Nephron progenitor cell (in vitro differentiated cells): ENCODE measurements at places on chromosomes 2 and 18.

- DNase-seq: no peak
- peaks cover 57% of the 10 kb centered on the region for H3K4me1 ChIP-seq
- H3K27me3 ChIP-seq: peaks cover 86% of the 10 kb centered on the region
- H3K27ac ChIP-seq: no peak overlapping the region
Observed at GRCh38 chr2:63046961-63047320, 3.7 kb upstream of the OTX1 start.

GRCh38 chr2:31243053-31243452, 9.1 kb downstream of the EHD3 start:
- H3K27me3 ChIP-seq: peaks cover 2% of the 10 kb centered on the region
- peaks cover 39% of the 10 kb centered on the region for H3K4me1 ChIP-seq
- DNase-seq: no peak
- H3K36me3 ChIP-seq: no peaks in the 10 kb centered on the region
- no peak overlapping the region for H3K27ac ChIP-seq

- no peak overlapping the region for H3K4me3 ChIP-seq
- no peaks in the 10 kb centered on the region for H3K4me1 ChIP-seq
- no peak overlapping the region for H3K27ac ChIP-seq
- DNase-seq: no peak
Observed at GRCh38 chr2:51629406-51629805, 597.5 kb upstream of the NRXN1 start.

- DNase-seq: no peak
- no peak overlapping the region for H3K4me3 ChIP-seq
- H3K27me3 ChIP-seq: peaks cover 5% of the 10 kb centered on the region
- H3K4me1 ChIP-seq: peaks cover 26% of the 10 kb centered on the region
- H3K36me3 ChIP-seq: peaks cover 45% of the 10 kb centered on the region
- no peak overlapping the region for H3K27ac ChIP-seq
Observed at GRCh38 chr18:79941473-79942119, 9.9 kb downstream of the SLC66A2 start.

DNA sequence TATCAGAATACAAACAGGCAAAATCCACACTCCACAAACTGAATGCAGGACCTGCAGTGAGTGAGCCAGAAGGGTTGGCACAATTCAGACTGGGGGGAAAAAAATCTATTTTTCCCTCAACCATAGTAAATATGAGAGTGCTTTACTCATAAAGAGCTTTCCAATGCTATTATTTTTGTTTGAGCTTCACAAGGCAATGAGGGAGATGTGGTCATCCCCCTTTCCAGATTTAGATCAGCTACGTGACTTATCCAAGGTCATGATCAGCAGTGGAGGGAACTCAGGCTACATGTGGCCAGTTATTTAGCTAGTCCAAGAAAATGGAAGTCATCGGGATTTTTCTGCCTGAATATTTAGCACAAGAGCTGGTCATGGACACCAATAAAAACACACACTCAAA, 120.4 kb upstream of the KLF7 start:
- DNase-seq: no peak
- H3K4me1 ChIP-seq: peaks cover 12% of the 10 kb centered on the region
- H3K27ac ChIP-seq: no peak overlapping the region

- peaks cover 3% of the 10 kb centered on the region for H3K27me3 ChIP-seq
- DNase-seq: no peak
- peaks cover 17% of the 10 kb centered on the region for H3K4me1 ChIP-seq
- peaks cover 21% of the 10 kb centered on the region for H3K36me3 ChIP-seq
- no peak overlapping the region for H3K4me3 ChIP-seq
Observed at GRCh38 chr2:229947544-229947943, 25.2 kb downstream of the FBXO36 start.
